ENCODE measurements at places on chromosomes 11 and 22.
A peak's percentile ranks its signal among the peaks of the same experiment; 100 is the strongest.

GRCh38 chr11:11977206-11977938 is 31.1 kb downstream of the DKK3 start:
- H3K27ac ChIP-seq, result peak overlapping the region; percentile 2
- DNase-seq, result peak; percentile 80
- no peak overlapping the region for H3K4me3 ChIP-seq

- H3K36me3 ChIP-seq, result no peaks in the 10 kb centered on the region
- H3K27me3 ChIP-seq, result no peaks in the 10 kb centered on the region
- peaks cover under 1% of the 10 kb centered on the region for H3K4me1 ChIP-seq
- DNase-seq, result no peak
These were observed 4.5 kb upstream of the KCTD17 start for GRCh38 chr22:37047006-37047405.

GRCh38 chr11:94664346-94664745 is 97.2 kb downstream of the PIWIL4 start:
- no peaks in the 10 kb centered on the region for H3K27me3 ChIP-seq
- DNase-seq, result no peak
- H3K36me3 ChIP-seq, result no peaks in the 10 kb centered on the region
- H3K27ac ChIP-seq, result no peak overlapping the region
- no peak overlapping the region for H3K4me3 ChIP-seq

- peak; percentile 50 for DNase-seq
- H3K4me3 ChIP-seq, result peak overlapping the region; percentile 59
- peak overlapping the region; percentile 93 for H3K27ac ChIP-seq
- peaks cover 21% of the 10 kb centered on the region for H3K4me1 ChIP-seq
- H3K27me3 ChIP-seq, result no peaks in the 10 kb centered on the region
These were observed 32.3 kb upstream of the JAM3 start for GRCh38 chr11:134036492-134037045.

- H3K27ac ChIP-seq, result no peak overlapping the region
- no peaks in the 10 kb centered on the region for H3K4me1 ChIP-seq
- H3K36me3 ChIP-seq, result no peaks in the 10 kb centered on the region
- DNase-seq, result no peak
These were observed 36.1 kb downstream of the LARGE1 start for GRCh38 chr22:33883961-33884808.

DNA sequence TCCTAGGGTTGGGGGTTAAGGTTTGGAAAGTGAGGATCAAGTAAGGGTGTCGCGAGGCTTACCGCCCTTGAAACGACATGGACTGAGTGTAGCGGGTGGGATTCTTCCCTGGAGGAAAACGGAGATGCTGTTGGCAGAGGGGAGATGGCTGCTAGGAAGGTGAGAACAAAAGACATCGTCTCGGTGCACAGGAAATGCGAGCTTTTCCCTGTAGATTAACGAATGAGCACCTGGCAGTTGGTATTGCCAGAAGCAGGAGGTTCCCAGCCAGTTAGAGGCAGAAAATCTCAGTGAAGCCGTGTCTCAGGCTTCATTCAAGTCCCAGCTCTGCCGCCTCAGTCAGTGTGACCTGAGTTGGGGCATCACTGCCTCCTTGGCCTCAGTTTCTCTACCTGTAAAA is 1.4 kb upstream of the LHFPL7 start:
- H3K4me1 ChIP-seq, result no peaks in the 10 kb centered on the region
- no peak overlapping the region for H3K4me3 ChIP-seq
- no peak for DNase-seq
- no peak overlapping the region for H3K27ac ChIP-seq
- no peaks in the 10 kb centered on the region for H3K27me3 ChIP-seq

- H3K4me3 ChIP-seq, result no peak overlapping the region
- no peaks in the 10 kb centered on the region for H3K36me3 ChIP-seq
- H3K27ac ChIP-seq, result peak overlapping the region; percentile 71
- H3K27me3 ChIP-seq, result no peaks in the 10 kb centered on the region
These were observed 6.9 kb downstream of the RAB3IL1 start for GRCh38 chr11:61910187-61911127.

- H3K4me1 ChIP-seq, result peaks cover 3% of the 10 kb centered on the region
- H3K4me3 ChIP-seq, result peak overlapping the region; percentile 17
- DNase-seq, result no peak
- H3K27me3 ChIP-seq, result no peaks in the 10 kb centered on the region
These were observed 33.4 kb downstream of the AMBRA1 start for GRCh38 chr11:46560300-46560991.

GRCh38 chr11:16859651-16860050 is 121.2 kb downstream of the C11orf58 start:
- no peaks in the 10 kb centered on the region for H3K36me3 ChIP-seq
- no peaks in the 10 kb centered on the region for H3K27me3 ChIP-seq
- H3K4me1 ChIP-seq, result peaks cover 3% of the 10 kb centered on the region

GRCh38 chr11:9660886-9661285 is 3.0 kb upstream of the SWAP70 start:
- H3K27me3 ChIP-seq, result no peaks in the 10 kb centered on the region
- DNase-seq, result no peak
- H3K4me1 ChIP-seq, result peaks cover 1% of the 10 kb centered on the region

DNA sequence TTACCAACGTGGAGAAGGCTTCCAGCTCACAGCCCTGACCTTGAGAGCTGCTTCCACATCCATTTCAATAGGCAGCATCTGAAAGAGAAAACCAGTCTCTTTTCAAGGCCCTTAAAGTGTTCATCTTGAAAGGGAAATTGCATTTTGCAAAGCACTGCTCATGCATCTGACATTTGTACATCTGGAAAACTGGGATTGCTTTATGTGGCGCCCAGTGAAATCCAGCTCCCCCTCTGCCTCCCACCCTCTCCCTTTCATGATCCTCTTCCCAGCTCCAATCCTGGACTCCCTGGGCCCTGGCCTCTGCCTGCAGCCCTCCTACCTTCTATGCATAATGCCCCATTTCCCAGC is 17.4 kb downstream of the TP53AIP1 start:
- no peaks in the 10 kb centered on the region for H3K4me1 ChIP-seq
- H3K36me3 ChIP-seq, result no peaks in the 10 kb centered on the region
- no peak overlapping the region for H3K27ac ChIP-seq
- DNase-seq, result no peak

DNA sequence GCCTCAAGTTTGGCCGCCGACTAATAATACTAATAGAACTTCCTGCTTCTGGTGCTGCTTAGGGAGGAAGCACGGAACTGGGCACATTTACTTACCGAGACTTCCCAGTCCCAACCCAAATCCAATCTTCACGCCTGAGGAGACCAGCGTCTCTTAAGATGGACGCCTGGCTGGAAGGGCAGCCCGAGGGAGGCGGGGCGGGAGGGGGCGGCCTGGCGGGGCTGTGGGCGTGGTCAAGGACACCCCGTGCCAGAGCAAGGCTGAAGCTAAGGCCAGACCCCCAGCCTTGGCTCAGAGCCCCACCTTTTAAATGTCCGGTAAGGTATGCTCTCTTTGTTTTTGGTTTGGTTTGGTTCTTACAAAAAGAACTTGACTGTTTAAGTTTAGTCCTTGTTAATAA is at the start of gene GDPD4:
GDPD4 (minus strand) TSS at position 177 of the 400 bp plus-strand sequence. CDS start 16,549 bp downstream, outside the sequence.
- no peak within 1 kb of the TSS for H3K27ac ChIP-seq
- no peak for DNase-seq
- H3K27me3 ChIP-seq, result no peaks in the 10 kb centered on the region
- H3K4me1 ChIP-seq, result no peaks in the 10 kb centered on the region
- no peaks in the 10 kb centered on the region for H3K36me3 ChIP-seq
